ENCODE measurements at places on chromosomes 6 and 20.

GRCh38 chr6:42354702-42355101 lies 97.0 kb downstream of the TRERF1 start:
- DNase-seq: no peak

- no peak for DNase-seq
Observed at GRCh38 chr20:57322476-57322875, 7.1 kb upstream of the SPO11 start.

DNA sequence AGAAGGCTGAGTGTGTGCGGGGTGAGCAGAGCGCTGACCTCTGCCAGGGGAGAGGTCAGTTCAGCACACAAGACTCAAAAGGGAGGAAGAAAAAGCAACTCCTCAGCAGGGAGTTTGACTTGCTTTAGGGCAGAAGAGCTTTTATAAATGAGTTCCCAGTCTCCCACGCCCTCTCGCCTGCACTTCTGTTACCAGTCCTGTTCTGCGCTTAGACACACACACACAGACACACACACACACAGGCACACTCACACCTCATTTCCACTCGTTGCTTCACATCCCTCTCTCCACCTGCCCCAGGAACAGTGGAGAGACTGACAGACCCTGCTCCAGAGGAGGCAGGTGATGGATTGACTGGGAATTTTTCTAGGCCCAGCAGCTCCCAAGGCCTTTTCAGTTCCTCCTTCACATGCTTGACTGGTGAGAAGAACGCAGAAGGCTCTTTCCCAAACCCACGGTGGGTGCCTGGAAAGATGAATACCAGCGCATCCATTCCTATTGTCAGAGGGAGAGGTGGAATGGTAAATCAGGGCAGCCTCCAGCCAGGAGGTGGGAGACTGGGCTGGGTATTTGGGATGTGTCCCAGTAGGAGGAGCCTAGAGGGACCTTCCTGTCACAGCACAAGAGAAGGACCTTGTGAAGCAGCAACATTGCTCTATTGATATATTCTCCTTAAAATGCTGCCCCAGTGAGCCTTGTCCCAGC lies 43.7 kb downstream of the JAG1 start:
- no peak for DNase-seq

DNA sequence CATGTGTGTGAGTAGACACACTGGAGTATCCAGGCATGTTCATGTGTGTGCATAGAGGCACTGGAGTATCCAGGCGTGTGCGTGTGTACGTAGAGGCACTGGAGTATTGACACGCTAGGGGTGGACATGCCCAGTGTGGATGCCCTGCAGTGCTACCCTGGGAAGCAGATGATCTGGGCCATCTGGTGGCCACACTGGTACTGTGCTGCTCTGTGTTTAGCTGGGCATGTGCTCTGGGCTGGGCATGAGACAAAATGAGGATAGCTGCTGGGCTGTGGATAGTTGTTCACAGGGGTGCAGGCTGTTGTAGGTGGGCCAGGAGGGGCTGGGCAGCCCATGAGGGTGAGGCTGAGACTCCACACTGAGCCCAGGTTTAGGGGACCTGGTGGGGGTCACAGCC lies 24.0 kb upstream of the NPBWR2 start:
- no peak for DNase-seq

DNA sequence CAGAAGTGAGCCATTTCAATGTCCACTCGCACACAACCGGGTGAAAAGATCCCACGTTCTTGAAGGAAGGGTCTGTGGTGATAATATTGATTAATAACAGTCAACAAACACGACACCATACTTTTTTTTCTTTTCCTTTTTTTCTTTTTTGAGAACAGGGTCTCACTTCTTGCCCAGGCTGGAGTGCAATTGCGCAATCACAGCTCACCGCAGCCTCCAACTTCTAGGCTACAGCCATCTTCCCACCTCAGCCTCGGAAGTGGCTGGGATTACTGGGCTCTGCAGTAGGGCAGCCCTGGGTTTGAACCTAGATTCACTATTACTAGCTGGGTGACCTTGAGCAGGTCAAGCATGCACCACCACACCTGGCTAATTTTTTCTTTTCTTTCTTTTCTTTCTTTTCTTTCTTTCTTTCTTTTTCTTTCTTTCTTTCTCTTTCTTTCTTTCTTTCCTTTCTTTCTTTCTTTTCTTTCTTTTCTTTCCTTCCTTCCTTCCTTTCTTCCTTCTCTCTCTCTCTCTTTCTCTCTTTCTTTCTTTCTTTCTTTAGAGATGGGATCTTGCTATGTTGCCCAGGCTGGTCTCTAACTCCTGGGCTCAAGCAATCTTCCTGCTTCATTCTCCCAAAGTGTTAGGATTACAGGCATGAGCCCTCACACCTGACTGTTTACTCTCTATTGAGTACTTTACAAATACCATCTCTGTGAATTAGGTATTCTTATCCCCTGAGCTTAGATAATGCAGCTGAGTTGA lies 123.9 kb downstream of the SNX5 start:
- no peak for DNase-seq

DNA sequence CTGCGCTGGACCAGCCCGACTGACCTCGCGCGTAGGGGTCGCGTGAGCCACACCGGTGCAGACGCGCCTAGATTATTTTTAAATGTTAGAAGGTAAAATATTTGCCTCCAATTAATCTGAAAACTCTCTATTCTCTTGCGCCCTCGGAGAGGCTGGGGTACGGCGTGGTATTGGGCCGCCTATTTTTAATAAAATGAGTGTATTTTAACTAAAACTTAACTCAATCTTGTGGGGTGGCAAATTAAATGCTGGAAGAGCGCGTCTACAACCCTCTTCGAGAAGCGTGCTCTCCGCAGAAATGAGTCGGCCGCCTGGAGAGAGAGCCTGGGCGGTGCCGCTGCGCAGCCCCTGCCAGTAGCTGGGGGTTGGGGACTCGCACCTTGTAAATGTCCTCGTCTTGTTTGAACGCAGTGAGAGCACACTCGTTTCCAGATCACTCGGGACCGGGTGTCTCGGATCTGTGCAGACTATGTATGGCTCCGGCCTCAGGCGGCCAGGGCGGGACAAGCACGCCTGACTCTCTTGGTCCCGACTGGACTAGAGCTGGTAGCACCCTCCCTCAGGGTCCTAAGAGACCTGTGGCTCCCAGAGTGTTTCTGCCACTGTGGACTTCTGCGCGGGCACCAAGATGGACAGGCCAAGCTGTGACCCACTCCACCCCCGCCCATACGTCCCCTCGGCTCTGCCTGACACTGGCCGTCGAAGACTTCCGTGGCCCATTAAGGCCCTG lies 2.0 kb upstream of the MAFB start:
- DNase-seq: no peak

DNA sequence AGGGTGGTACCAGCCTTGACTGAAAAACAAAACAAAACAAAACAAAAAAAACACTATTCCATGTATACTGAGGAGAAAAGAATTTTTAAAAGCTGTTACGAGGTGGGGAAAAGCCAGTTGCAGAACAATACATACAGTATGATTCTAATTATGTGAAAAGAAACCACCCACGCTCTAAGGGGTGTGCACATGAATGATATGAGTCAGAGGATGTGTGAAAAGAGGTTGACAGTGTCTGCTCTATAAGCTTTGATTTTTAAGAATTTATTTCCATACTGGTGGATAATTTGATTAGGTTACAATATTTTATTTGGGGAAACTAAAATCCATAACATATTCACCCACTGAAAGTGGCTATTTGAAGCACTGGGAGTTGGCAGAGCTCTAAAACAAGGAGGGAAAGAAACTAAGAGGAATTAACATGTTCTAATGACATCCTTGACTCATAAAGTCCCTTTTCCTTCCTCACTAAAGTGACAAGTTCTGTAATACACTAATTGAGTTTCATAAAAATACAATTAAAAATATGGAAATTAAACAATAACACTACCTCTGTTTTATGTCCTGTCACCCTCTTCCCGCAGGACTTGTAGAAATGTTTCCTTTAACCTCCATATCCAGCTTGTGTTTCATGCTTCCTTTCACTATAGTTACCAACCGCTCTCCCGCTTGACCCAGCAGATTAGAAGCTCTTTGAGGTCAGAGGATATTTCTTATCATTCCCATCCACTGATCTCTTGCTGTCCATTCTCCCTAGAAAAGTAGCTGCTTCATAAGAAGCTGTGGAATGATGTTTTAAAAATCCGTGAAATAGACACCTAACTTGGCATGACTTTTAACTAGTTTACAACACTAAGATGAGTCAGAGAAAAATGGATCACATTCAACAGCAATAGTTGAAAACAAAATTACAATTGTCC lies 118.6 kb upstream of the CCDC28A start:
- peak; percentile 6 for DNase-seq
